ENCODE measurements at places on chromosomes 1 and 21.

DNA sequence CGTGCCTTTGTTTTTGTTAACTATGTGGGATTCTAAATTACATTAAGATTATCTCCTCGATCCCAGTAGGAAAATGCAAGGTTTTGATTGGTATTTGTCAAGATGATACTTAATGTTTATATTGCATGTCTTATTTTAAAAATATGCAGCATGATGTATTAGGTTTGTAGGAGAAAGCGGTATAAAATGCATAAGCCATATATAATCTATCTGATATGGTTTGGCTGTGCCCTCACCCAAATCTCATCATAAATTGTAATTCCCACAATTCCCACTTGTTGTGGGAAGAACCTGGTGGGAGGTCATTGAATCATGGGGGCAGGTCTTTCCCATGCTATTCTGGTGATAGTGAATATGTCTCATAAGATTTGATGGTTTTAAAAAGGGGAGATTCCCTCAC, 198.1 kb upstream of the NCAM2 start:
- no peak for DNase-seq

GRCh38 chr1:45785583-45785982, 17.8 kb upstream of the MAST2 start:
- no peak for DNase-seq

DNA sequence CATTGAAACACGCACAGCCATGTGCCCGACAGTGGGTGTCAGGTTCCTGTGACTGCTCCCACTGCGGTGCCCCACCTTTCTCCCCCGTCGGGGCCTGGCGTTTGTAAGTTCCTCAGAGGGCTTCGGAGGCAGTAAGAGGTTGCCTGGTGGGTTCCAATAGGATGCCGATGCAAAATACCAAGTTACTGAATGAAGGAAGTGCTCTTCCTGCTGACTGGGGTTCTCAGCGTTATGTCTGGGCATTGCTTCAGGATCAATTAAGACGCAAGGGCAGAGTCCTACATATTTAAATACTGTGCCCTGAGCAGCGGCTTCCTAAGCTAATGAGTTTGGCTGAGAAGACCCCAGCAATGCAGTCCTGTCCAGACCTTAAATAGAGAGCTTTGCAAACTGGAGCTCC, 28.9 kb upstream of the DNAJC11 start:
- no peak for DNase-seq

DNA sequence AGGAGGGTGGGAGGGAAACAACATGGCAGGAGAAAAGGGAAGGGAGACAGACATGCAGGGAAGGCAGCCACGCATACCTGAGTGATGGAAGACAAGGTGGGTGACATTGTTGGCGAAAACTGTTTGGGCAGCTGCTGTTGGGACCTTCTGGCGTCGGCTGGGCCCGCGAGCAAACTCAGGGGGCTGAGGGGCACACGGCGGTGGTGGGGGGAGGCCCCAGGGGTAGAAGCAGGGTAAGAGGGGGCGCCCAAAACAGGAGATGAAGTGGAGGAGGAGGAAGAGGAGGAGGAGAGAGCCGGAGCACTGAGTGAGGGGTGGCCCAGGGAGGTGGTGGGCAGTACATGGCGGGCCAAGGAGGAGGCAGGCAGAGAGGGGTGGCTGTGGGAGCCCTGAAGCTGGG, 4.7 kb upstream of the DENND4B start:
- DNase-seq, result no peak

DNA sequence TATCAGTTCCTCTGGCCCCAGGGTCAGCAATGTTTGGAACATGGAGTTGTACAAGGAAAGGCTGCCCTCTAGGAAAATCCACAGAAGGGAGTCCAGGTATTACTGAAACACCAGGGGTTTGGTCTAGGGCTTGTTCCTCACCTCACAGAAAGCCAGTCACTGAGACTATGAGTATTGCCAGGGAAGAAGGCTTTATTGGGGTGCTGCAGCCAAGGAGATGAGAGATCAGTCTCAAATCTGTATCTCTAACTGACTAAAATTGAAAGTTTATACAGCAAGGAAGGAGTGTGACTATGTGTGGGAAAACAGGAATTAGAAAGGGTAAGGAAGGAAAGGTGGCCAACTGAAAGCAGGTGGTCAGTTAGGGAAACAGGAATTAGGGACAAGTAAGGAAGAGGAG, 172.3 kb downstream of the LYPLAL1 start:
- DNase-seq, result no peak

- DNase-seq, result no peak
These were observed 223.4 kb upstream of the DUSP10 start for GRCh38 chr1:221965252-221965651.

All from GOT3 (cell line).